ENCODE measurements at places on chromosomes 11 and 22. TPM values are rescaled to one million over a fixed set of nuclear protein-coding genes. Genes with fewer than 3 reads are reported as not detected.

MS4A14 gene
- total RNA-seq, result not detected

GRCh38 chr11:66834539-66834845 is 8.7 kb upstream of the RCE1 start:
- no peak for DNase-seq
- no peaks in the 10 kb centered on the region for H3K27me3 ChIP-seq

DNA sequence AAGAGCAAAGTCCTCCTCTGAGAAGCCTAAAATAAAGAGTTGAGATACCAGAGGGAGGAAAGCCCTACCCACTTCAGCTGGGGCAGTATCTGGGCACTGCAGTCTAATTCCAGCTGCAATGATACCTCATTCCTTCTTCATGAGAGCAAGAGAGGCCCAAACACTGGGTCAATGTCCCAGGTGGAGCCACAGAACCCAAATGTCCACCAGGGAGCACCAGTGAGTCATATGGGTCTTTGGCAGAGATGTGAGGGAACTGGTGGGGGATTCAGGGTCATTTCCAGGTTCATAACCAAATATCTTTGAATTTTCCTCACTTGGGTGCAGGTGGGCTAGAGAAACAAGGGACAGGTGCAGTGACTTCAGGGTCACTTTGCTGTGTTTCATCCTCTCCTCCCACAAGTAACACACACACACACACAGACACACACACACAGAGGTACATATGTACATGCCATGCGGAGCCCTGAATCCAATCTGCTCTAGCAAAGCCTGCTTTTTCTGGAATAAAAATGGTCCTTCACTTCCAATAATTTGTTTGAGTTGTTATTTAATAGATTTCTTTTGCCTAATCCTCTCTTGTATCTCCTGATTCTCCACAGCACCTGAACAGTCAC is 585.4 kb downstream of the SOX6 start:
- H3K4me3 ChIP-seq, result no peak overlapping the region
- peaks cover 31% of the 10 kb centered on the region for H3K4me1 ChIP-seq
- H3K27me3 ChIP-seq, result peaks cover 2% of the 10 kb centered on the region
- H3K36me3 ChIP-seq, result no peaks in the 10 kb centered on the region
- DNase-seq, result no peak

DNA sequence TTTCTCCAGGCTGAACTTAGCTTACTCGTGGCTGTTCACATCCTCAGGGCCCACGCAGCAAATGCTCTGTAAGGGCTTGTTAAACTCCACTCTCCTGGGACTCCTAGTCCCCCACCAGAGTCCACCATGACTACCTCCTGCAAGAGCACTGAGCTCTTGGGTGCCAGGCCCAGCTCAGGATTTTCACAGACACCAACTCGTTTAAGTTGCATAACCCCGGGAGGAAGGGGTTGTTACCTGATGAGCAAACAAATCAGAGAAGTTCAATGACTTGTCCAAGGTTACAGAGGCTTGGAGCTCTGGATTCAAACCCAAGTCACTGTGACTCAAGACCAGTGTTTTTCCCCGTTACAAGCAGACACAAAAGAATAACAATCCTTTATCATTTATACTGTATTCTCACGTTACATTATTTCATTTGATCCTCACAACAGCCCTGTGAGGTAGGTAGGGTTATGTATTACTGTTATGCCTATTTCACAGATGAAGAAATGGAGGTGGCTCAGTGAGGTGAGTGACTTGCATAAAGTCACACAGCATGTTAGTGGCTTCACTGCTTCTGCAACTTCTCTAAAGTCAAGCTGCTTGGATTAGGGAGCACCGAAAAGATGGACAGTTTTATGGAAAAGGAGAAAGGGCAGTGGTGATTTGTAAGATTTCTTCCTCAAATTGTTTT is 17.4 kb downstream of the KCTD21 start:
- peaks cover 26% of the 10 kb centered on the region for H3K4me1 ChIP-seq
- no peak for DNase-seq
- H3K27ac ChIP-seq, result peak overlapping the region; percentile 68
- H3K27me3 ChIP-seq, result no peaks in the 10 kb centered on the region

CD3D gene
- not detected for total RNA-seq

- no peak for DNase-seq
- no peaks in the 10 kb centered on the region for H3K36me3 ChIP-seq
- peaks cover 56% of the 10 kb centered on the region for H3K4me1 ChIP-seq
- no peaks in the 10 kb centered on the region for H3K27me3 ChIP-seq
- peak overlapping the region; percentile 92 for H3K27ac ChIP-seq
- peak overlapping the region; percentile 95 for H3K4me3 ChIP-seq
Measured at GRCh38 chr22:35839841-35840301, 122.2 kb downstream of the APOL5 start.

DNA sequence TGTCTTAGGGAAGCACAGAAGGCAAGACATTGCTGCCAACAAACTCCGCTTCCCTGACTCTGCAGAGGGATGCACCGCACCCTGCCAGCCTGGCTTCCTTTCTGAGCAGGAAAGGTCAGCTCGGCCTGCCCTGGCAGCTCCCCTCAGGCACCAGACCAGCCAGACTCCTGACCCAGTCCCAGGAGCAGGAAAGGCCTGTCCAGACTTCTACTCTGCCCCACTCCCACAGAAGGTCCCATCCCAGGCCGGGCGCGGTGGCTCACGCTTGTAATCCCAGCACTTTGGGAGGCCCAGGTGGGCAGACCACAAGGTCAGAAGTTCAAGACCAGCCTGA is 17.7 kb downstream of the ARRB1 start:
- H3K27me3 ChIP-seq, result no peaks in the 10 kb centered on the region
- peaks cover 60% of the 10 kb centered on the region for H3K4me1 ChIP-seq
- no peaks in the 10 kb centered on the region for H3K36me3 ChIP-seq

- no peak for DNase-seq
- H3K36me3 ChIP-seq, result no peaks in the 10 kb centered on the region
- peaks cover 3% of the 10 kb centered on the region for H3K27me3 ChIP-seq
- H3K4me1 ChIP-seq, result no peaks in the 10 kb centered on the region
Measured at GRCh38 chr11:96815236-96815635, 425.4 kb downstream of the JRKL start.

DNA sequence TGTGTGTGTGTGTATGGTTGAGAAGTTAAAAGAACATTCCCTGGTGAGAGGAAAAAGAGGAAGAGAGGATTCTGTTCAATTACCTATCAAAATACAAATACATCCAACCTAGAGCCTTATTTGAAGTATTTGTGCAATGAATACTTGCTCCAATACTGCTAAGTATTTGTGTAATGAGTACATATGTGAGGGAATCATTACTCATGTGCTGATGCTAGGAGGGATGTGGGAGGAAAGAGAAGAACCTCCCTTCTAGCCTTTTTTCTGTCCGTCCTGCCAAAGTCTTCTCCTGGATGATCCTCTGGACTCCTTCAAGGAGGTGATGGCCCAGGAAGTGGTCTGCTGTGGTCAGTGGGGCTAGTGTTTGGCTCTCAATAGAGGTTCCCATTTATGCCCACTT is 36.0 kb upstream of the ACCSL start:
- peaks cover 9% of the 10 kb centered on the region for H3K27me3 ChIP-seq
- H3K27ac ChIP-seq, result no peak overlapping the region
- no peak overlapping the region for H3K4me3 ChIP-seq
- peaks cover 10% of the 10 kb centered on the region for H3K4me1 ChIP-seq

- H3K36me3 ChIP-seq, result peaks cover 19% of the 10 kb centered on the region
- DNase-seq, result no peak
- peak overlapping the region; percentile 98 for H3K4me3 ChIP-seq
Measured at GRCh38 chr22:37848587-37849088, 581 bp upstream of the EIF3L start.

DNA sequence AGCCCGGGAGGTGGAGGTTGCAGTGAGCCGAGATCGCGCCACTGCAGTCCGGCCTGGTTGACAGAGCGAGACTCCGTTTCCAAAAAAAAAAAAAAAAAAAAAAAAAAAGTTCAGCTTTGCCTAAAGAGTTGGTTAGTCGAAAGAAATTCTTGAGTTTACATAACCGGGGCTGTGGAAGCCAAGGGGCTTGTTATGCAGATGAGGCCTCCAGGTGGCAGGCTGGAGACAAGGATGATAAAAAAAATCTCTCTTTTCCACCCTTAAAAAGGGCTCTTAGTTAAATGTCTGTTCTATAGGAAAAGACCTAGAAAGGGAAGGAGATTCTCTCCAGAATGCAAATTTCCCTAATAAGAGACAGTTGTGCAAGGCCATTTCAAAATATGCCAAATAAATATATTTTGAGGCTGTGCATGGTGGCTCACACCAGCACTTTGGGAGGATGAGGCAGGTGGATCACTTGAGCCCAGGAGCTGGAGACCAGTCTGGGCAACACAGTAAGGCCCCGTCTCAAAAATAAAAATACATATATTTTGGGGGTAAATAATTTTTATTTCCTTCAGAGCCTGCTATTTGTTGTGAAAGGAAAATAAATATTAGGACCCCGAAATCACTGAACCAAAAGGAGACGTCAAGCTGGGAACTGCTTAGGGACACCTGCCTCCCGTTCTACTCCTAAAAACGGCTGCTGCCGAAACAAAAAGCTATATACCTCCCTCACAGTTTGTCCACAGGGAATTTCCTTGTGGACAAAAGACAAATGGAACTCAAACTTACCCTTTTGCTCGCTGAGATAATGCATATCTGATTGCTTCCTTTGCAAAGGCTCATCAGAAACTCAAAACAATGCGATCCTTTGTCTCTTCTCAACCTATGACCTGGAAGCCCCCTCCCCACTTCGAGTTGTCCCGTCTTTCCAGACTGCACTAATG is 2.4 kb upstream of the IFITM2 start:
- H3K36me3 ChIP-seq, result peaks cover 3% of the 10 kb centered on the region
- H3K27me3 ChIP-seq, result no peaks in the 10 kb centered on the region
- no peak overlapping the region for H3K27ac ChIP-seq

- no peak for DNase-seq
- H3K4me1 ChIP-seq, result peaks cover 18% of the 10 kb centered on the region
- H3K36me3 ChIP-seq, result no peaks in the 10 kb centered on the region
- H3K4me3 ChIP-seq, result no peak overlapping the region
Measured at GRCh38 chr11:111530091-111530490, 10.4 kb upstream of the LAYN start.

GRCh38 chr11:76275446-76275845 is 69.1 kb upstream of the WNT11 start:
- no peak overlapping the region for H3K4me3 ChIP-seq
- peaks cover 11% of the 10 kb centered on the region for H3K27me3 ChIP-seq
- no peak overlapping the region for H3K27ac ChIP-seq
- no peak for DNase-seq
- no peaks in the 10 kb centered on the region for H3K4me1 ChIP-seq

DNA sequence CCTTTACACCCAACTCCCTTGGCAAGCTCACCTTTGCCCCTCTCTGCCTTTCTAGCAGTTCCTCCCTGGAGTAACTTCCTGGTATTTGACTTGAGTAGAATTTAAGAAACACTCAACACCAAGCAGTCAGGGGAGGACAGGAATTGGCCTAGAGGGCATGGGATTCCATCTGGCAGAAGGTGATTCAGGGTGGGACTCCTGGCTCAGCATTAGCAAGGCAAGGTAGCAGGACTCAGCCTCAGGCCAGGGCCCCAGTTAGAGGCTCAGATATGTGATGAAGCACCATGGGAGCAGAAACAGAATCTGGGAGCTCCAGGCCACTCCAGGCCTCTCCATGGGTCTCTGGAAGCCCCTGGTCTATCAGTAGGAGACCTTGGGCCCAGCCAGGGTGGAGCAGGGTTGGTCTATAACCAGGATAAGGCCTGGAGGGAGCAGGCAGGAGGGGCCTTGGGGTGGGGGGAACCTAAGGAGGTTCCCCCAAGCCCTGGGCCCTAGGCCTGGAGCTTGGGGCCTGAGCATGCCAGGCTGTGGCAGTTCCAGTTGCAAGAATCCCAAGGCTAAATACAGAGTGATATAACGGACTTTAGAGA is 148.2 kb downstream of the PARVA start:
- H3K27ac ChIP-seq, result no peak overlapping the region
- peaks cover 5% of the 10 kb centered on the region for H3K4me1 ChIP-seq
- H3K4me3 ChIP-seq, result no peak overlapping the region

BARX2 gene
- total RNA-seq, result not detected

GRCh38 chr11:58957922-58958321 is 18.6 kb downstream of the GLYATL1 start:
- H3K4me3 ChIP-seq, result no peak overlapping the region
- no peaks in the 10 kb centered on the region for H3K4me1 ChIP-seq
- H3K27ac ChIP-seq, result no peak overlapping the region
- no peaks in the 10 kb centered on the region for H3K36me3 ChIP-seq
- DNase-seq, result no peak

DNA sequence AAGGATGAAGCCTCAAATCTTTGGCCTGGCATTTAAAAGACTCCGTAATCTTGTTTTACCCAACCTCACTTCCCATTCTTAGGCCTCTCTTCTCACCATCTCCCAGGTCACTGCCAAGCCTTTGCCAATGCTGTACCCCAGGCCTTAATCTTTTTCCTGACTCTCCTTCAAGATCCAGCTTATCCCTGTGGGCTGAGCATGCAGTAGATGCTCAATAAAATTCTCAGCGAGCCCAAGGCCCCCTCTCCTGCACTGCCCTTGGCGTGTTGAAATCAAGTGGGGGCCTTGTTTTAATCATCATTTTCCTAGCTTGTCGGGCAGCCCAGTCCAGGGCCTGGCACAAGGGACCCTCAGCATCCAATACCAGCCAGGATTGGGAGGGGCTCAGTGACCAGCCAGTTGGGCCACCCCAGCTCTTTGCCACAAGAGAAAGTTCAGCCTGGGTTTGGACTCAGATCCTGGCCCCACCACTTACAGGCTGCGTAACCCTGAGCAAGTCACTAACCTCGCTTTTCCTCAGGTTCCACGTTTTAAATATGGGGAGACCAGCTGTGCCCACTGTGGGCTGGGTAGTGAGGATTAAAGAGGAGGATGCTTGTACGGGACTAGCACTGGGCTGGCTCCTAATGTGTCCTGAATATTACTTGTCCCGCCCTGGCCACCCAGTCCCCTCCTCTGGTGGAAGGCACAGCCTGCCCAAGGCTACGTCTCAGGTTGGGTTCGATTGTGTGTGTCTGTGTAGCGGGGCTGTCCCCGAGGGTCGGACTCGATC is 943 bp upstream of the YWHAH start:
- H3K27me3 ChIP-seq, result no peaks in the 10 kb centered on the region
- H3K27ac ChIP-seq, result peak overlapping the region; percentile 84
- H3K4me1 ChIP-seq, result peaks cover 18% of the 10 kb centered on the region

- H3K4me3 ChIP-seq, result no peak overlapping the region
- no peak overlapping the region for H3K27ac ChIP-seq
- no peaks in the 10 kb centered on the region for H3K4me1 ChIP-seq
- no peaks in the 10 kb centered on the region for H3K36me3 ChIP-seq
- no peak for DNase-seq
Measured at GRCh38 chr11:80822308-80822707, 1381.5 kb upstream of the TENM4 start.

- peak; percentile 88 for DNase-seq
- H3K4me3 ChIP-seq, result peak within 1 kb of the TSS; percentile 70
- H3K27me3 ChIP-seq, result no peaks in the 10 kb centered on the region
- H3K36me3 ChIP-seq, result no peaks in the 10 kb centered on the region
- peak within 1 kb of the TSS; percentile 23 for H3K27ac ChIP-seq
- peaks cover 23% of the 10 kb centered on the region for H3K4me1 ChIP-seq
Measured at GRCh38 chr11:74311352-74311926, at the start of gene P4HA3. TSS of gene P4HA3 (minus strand) at chr11:74311640. CDS start at chr11:74311611, 29 bp downstream.

PLA2G3 gene
- 0.13 TPM for total RNA-seq

Data from osteocyte (in vitro differentiated cells).